NCI-H82 (cell line): ENCODE measurements at places on chromosomes 12 and 14.
A peak's percentile ranks its signal among the peaks of the same experiment; 100 is the strongest.

DNA sequence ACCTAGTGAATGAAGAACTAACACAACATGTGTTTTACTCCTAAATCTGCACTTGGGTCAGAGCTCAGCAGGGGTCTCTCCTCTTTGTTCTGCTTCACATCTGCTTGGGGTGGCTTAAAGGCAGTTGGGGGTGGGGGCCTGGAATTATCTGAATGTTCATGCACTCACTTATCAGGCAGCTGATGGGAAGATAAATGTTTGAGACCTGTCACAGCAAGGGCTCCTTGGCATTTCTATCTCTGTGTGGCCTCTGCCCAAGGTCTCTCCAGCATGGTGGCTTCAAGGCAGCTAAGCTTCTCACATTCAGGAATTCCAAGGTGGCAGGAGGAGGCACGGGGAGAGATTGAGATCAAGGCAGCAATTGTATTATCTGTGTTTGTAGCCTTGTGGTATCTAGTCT, 6.4 kb upstream of the HMGA2 start:
- peak; percentile 32 for DNase-seq

GRCh38 chr12:12993367-12993766, 6.7 kb downstream of the HEBP1 start:
- DNase-seq: no peak

GRCh38 chr12:1217191-1217949, 226.3 kb downstream of the ERC1 start:
- DNase-seq: no peak

GRCh38 chr12:72053604-72054003, 115.0 kb downstream of the TPH2 start:
- DNase-seq: no peak

- peak; percentile 18 for DNase-seq
Observed at GRCh38 chr14:68795597-68796417, 2.9 kb upstream of the ZFP36L1 start.

DNA sequence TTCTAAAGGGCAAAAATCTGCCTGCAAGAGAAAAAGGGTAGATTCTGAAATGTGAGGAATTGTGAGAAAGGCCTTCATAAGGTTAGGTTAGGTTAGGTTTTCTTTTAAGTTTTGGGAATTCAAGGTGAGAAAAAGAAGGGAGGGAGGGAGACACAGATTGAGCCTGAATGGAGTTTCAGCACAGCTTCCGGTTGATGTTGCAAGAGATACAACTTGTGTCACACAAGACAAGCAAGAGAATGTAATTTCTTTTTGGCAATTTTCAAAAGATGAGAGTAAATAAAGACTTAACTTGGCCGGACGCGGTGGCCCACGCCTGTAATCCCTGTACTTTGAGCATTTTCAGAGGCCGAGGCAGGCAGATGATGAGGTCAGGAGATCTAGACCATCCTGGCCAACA, 63.8 kb downstream of the CPSF2 start:
- no peak for DNase-seq

GRCh38 chr12:19066475-19067001, 63.0 kb upstream of the PLEKHA5 start:
- DNase-seq: peak; percentile 89

DNA sequence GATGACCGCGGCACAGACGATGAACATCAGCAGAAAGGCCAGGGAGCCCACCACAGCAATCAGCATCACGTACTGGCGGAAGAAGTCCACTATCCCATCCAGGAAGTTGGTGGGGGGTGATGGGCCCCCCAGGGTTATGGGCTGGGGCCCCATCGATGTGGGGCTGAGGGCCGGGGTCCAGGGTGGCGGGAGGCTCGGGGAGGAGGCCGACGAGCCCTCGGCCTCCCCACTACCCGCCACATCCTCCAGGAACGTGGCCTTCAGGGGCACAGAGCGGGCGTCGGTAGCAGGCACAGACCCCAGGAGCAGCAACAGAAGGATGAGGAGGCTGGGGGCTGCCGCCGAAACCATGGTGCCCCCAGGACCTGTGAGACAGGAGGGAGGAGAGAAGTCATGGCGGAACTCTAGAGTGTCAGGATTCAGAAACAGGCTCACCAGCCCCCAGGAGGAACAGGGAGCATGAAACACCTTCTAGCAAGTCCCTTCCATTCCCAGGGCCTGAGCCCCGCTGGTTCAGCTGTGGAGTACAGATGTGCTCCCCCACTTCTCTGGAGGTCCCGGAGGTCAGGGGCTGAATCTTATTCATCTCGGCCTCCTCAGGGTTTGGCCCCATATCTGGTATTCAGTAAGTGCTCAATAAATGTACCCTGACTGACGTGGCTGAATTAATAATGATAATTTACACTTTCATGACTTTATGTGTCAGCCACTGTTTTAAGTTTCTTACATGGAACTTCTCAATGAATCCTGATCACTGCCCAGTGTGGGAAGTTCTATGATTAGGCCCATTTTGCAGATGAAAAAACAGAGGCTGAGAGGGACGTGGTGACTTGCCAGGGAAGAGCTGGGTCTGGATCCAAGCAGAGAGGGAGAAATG, 5.6 kb downstream of the TMEM119 start:
- DNase-seq: no peak

GRCh38 chr12:18782827-18783226, 44.9 kb downstream of the CAPZA3 start:
- no peak for DNase-seq

DNA sequence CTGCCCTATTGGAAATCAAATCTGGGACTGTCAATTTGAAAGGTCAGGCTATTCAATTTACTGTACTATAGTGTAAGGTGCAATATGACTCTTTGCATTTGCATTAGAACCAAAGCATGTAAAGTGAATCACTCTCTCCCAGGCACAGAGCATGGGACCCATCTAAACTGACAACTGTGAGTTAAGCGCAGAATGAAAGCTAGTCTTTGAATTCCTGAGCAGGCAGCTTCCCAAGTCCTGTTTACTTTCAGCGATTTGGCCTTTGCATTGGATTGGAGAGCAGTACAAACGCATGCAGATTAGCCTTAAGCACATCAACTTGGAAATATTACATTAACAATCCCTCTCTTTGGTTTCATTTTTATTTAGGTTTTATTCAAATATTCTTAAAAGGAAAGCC, 74.6 kb downstream of the RERG start:
- peak; percentile 7 for DNase-seq

- no peak for DNase-seq
Observed at GRCh38 chr14:95409477-95410272, 90.0 kb upstream of the CLMN start.

GRCh38 chr14:77667331-77667730, 40.5 kb downstream of the ALKBH1 start:
- DNase-seq: no peak

DNA sequence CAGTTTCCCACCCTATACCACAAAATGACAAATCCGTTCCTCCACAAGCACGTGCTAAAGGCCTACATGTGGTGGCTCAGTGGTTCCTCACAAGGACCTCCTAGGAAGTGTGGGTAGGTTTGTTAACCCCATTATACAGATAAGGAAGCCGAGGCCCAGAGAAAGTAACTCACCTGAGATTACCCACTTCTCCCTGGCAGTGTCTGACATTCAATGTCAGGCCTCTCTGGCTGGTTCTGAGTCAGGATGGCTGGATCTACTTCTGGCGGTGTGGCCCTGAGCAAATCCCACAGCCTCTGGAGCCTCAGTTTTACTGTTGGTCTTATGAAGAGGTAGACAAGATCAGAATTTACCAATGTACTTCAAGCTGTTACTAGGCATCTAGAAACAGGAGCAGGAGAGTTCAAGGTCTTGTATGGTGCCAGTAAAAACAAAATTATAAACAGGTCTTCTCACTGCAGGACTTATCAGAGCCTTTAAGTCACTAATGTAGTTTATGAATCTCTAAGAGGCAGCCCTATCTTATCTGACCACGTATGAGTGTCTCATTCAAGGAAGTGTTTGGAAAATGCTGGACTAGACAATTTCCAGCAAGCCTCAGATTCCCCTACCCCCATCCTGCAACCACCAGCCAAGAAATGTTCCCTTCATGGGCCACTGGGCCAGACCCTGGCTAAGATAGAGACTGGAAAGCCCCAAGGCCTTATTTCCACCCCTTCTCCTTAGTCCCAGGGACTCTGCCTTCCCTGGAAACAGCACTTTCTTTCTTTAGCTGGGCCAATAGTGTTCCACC, 4.2 kb downstream of the HSPB8 start:
- DNase-seq: no peak

DNA sequence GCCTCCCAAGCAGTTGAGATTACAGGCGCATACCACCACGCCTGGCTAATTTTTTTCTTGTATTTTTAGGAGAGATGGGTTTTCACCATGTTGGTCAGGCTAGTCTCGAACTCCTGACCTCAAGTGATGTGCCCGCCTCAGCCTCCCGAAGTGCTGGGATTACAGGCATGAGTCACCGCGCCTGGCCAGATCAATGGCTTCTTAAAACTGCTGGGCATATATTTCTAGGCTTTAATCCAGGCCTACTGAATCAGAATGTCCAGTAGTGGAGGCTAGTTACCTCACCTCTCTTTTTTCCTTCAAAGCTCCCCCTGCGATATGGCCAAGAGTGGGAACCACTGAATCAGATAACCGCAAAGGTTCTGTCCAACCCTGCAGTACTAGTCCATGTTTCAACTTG, 17.1 kb downstream of the POU6F1 start:
- DNase-seq: no peak

DNA sequence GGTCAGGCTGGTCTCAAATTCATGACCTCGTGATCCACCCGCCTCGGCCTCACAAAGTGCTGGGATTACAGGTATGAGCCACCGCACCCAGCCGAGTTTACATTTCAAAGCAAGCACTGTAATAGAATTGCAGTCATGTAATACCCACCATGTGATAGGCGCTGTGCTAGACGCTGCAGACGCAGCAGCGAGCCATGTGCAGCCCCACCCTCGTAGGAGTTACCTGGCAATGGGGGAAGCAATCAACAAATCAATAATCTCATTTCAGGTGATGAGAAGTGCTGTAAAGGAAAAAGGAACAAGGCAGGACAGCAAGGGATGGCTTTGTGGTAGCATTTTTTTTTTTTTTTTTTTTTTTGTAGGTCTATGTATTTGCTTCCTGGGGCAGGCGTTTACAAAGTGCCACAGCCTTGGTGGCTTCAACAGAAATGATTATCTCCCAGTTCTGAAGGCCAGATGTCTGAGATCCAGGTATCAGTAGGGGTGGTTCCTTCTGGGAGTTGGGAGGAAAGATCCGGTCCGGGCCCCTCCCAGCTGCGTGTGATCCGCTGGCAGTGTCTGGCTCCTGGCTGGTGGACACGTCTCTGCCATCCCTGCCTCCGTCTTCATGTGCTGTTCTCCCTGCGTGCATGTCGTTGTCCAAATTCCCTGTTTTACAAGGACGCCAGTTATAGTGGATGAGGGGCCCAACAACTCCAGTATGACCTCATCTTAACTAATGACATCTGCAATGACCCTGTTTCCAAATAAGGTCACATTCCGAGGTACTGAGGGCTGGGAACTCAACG, 72.8 kb downstream of the TNFAIP2 start:
- no peak for DNase-seq

GRCh38 chr12:124210991-124211577, 83.8 kb upstream of the RFLNA start:
- DNase-seq: peak; percentile 83

DNA sequence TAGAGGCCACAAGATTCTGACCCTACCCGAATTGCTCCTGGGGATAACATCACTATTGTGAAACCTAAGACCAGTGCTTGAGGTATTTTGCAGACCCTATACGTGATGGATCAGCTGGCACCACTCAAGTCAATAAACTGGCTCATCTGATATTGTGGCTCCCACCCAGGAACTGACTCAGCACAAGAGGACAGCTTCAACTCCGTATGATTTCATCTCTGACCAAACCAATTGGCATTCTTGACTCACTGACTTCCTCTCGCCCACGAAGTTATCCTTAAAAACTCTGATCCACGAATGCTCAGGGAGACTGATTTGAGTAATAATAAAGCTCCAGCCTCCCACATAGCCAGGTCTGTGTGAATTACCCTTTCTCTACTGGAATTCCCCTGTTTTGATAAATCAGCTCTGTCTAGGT, 1036.1 kb upstream of the TMEM132C start:
- no peak for DNase-seq

DNA sequence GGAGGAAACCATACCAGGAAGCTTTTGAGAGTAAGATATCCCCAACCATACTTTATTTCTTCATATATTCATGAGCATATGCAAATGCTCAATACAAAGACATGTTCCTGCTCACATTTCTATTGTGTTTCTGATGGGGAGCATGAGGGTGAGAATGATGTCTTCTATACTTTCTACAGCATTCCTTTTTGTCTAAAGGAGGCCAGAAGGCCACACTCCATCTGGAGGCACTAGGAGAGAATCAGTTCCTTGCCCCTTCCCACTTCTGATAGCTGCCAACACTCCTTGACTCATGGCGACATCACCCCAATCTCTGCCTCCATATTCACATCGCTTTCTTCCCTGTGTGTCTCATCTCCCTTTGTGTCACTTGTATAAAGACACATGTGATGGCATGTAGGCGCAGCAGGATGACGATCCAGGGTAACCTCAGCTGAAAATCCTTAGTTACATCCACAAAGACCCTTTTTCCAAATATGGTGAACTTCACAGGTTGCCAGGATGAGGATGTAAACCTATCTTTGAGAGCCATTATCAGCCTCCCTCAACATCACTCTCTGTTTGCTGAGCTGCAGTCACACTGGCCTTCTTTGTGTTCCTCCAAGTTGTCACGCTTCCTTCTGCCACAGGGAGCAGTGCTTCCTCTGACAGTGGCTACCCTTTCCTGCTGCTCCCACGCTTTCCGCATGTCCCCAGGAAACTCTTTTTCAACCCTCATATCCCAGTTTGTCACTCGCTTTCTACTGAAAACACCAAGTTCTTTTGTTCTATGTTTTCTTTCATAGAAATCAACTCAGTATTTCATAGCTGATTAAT, 96.9 kb downstream of the STXBP6 start:
- peak; percentile 9 for DNase-seq

- peak; percentile 57 for DNase-seq
Observed at GRCh38 chr14:91893007-91893406, 25.7 kb upstream of the TC2N start.

DNA sequence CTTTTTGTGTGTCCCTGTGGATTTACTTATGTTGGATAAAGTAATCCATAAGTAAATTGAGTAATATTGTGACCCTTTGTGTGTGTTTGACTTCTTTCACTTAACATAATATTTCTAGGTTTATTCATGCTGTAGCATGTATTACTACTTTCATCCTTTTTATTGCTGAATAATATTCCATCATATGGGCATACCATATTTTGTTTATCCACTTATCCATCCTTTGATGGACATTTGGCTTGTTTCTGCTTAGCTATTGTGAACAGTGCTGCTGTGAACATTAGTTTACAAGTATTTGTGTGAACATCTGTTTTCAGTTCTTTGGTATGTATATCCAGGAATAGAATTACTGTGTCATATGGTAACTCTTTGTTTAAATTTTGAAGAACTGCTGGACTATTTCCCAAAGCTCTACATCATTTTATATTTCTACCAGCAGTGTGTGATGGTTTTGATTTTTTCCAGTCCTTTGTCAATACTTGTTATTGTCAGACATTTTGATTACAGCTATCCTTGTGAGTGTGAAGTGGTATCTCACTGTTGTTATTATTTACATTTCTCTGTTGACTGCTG, 25.2 kb downstream of the G2E3 start:
- no peak for DNase-seq

GRCh38 chr14:69693801-69694729, 72.9 kb upstream of the SRSF5 start:
- peak; percentile 28 for DNase-seq
